Glomerular endothelial cell (primary cell): ENCODE measurements at places on chromosomes 1 and 21. TPM values are rescaled to one million over a fixed set of nuclear protein-coding genes. Genes with fewer than 3 reads are reported as not detected.

RHOU gene
- total RNA-seq = 0.63 and 1.2 TPM in 2 replicates

F11R gene
- total RNA-seq = 133 and 134 TPM in 2 replicates

GRCh38 chr1:151013518-151013917 is 5.3 kb downstream of the PRUNE1 start:
- no peak for DNase-seq

DNA sequence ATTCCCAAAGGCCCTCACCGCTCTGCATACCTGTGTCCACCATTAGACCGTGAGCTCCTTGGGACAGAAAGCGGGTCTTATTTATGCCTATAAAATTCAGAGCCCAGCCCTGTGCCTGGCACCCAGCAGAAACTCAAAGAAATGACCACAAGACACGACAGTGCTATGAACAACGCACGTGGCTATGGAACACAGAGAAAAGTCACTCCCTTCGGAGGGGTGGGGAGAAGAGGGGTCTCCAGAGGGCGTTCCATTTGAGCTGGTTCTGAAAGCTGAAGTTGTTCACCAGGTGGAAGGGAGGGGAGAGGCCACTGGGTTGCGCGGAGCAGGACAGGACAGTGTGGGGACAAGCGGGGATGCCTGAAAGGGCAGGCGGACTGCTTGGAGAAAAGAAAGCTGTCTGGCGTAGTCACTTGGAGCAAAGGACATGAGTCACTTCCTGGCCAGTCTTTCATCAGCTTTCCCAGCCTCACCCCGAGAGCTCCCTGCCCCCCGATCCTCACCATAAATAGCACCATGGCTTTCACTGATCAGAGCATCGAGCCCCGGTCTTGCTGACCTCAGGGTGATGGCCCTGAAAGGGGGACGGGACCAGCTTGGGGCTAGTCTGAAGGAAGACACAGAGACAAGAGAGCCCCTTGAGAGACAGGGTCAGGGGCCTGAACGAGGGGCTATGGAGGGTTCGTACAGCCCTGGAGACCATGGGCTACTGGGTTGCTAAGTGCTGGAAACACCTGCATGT is 28.5 kb downstream of the ECE1 start:
- DNase-seq = peak; percentile 88

DNA sequence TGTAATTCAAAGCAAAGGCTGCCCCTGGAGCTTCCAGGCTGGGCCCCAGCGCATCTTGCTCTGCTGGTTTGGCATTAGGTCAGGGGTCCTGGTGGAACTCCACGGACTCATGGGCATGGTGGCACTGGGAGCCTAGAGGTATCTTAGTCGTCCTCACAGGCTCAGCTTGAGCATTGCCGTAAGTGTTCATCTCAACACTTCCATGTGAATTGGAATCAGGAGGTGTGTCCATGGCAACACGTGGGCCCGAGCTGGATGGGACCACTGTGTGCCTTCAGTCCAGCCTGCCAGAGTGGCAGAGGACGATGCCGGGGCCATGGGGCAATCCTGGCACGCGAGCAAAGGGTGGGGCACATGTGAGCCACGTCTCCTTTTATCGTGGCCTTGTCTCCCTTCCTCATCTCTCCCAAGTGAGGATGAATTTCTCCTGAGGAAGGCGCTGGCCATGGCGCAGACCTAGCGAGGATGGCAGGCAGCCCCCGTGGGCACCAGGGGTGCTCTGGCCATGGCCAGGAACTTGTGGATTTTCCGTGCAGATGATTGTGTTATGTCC is 47.0 kb downstream of the AGPAT3 start:
- DNase-seq = no peak

GRCh38 chr1:151157067-151157531 is 650 bp downstream of the TNFAIP8L2 start:
- DNase-seq = no peak

GRCh38 chr1:36653850-36654249 is 171.1 kb upstream of the CSF3R start:
- DNase-seq = no peak

DNA sequence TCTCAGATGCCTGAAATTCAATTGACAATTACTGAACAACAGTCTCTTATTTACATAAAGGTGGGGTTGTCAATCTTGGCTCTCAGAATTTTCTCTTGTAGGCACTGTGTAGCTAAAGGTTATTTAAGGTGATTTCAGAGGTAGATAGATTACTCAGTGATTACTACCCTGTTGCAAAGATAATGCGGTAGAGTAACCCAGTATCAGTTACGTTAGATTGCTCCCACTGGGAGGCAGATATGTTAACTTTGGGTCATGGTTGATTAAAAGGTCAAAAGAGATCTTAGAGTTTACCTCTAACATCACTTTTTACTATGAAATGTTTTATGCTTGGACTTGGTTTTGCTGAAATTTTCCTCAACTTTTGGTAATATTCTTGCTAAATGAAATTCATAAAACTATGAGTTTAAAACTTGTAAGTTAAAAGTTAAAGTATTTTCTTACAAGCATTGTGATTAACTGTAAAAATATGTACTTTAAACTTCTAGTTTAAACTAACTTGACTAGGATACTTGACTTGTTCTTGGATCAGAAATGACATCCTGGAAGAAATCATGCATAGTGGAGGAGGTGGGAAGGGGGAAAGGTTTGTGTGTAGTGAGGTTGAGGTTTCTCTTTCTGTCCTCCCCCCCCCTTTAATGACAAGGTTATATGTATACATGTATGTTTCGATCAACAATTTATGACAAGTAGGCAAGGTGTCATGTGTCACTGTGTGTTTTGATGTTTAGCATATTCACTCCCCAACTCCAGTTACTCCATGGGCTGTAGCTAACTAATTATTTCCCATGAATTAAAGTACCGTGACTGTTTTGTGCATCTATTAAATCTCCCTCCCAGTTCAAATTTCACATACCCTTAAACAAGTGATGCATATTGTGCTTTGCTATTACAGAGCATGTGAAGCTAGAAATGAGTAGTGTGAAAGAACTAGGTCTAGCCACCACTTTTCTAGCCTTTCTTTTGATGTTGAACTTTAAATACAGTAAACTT is 2.9 kb downstream of the LAMC1 start:
- no peak for DNase-seq

DNA sequence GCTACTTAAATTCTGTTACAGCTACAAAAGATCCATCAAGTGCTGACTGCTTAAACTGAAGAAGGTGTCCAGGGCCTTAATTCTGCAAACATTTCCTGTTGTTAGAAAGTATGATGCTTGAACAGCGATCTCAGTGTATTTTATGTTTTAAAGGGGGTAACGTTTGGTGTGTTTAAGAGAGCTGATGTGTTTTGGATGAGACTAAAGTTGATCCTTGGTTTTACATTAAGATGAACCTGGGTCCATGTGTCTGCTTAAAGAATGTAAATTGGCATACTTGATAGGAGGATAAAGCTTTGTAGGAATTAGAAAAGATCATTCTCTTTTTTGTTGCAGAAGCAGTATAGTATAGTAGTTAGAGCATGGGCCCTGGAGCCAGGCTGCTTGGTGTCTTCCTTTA is 3.6 kb downstream of the IER5 start:
- no peak for DNase-seq

DNA sequence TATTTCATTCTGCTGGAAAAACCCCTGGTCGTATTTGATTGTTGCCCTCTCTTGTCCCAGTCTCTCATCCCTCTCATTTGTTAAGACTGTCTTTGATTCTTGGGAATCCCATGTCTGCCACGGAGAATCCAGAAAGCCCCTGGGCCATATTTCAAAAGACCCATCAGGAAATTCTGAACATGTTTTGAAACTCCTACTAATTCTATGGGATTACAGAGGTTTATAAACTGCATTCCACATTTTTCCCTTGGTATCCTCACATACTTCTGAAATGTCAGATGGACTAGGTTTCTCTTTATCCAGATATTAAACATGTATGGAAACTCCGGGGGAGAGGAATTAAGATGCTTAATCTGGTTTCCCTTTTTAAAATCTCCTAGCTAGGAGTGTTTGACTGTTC is 80.0 kb downstream of the HUNK start:
- no peak for DNase-seq

- no peak for DNase-seq
Observed at GRCh38 chr1:201562257-201562656, 23.3 kb downstream of the NAV1 start.
